Activated naive CD8-positive, alpha-beta T cell treated with anti-CD3 and anti-CD28 coated beads, Interleukin-2, amount 10 ng/mL, durations not matched to agents 7 days and 5 days (primary cell): ENCODE measurements at places on chromosomes 2 and 18.

DNA sequence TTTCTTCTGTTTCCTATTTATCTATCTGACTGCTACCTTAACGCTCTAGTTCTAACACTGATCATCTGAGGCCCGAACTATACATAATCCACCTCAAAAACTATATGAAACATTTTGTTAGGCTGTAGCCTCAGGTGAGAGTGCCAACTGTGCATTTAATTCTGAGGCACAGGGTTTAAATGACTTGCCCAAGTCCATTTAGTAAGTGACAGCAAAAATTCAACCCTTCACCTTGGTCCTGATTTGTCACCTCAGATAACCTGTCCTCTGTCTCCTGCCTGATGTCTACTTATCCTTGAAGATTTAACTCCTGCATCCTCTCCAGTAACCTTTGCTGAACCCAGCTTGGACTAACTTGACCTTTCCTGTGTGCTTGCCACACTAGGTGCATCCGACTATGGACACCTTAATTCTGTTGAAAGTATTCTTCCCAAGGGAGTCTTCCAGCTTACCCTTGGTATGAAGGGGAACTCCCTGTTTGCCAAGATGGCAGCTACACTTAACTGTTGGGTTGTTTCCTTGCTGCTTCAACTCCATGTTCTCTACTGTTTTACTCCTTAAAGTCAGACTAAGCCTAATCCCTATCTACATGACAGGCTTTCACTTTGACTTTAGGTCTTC is 23.5 kb downstream of the CD302 start:
- no peak for DNase-seq

- DNase-seq = no peak
Observed at GRCh38 chr2:176455816-176456291, 186.6 kb downstream of the MTX2 start.

DNA sequence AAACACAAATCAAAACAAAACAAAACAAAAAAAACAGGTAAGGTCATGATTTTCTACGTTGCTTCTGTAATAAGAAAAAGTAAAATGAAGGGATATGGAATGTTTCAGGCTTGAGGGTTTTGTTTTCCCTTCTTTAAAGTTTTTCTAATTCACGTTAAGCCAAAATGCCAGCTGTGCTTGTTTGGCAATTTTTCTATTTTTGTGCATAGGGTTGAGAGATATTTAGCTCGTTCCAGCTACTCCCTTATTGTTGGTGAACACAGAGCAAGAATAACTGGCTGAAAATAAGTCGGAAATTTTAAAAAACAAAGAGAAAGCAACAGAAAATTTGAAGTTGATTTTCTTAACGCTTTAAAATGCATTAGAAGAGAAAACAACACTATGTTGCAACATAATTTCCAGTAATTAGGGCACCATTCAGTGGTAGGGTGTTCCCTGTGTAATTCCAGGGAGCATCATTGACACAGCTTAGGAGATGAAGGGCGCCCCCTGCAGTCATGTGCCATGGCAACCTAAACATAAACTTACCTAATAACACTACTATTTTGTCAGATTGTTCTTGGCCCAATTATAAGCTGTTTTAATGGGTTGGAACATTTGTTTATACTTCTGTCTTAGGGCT is 99.5 kb downstream of the DTNA start:
- DNase-seq = no peak

DNA sequence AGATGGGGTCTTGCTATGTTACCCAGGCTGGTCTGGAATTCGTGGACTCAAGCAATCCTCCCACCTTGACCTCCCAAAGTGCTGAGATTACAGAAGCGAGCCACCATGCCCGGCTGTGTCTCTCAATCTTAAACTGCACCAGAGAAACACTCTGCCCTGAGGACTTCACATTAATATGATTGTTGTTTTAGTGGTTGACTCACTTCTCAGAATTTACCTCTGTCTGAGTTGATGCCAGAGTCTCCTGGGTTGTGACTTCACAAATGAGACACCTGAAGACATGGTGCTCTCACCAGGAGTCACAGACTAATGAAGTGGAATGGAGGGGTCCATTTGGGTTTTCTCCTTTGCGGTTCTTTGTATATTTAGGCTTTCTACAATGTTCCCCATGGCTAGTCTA is 61.0 kb upstream of the TGIF1 start:
- DNase-seq = no peak

- no peak for DNase-seq
Observed at GRCh38 chr2:133658020-133658903, 90.0 kb upstream of the NCKAP5 start.

DNA sequence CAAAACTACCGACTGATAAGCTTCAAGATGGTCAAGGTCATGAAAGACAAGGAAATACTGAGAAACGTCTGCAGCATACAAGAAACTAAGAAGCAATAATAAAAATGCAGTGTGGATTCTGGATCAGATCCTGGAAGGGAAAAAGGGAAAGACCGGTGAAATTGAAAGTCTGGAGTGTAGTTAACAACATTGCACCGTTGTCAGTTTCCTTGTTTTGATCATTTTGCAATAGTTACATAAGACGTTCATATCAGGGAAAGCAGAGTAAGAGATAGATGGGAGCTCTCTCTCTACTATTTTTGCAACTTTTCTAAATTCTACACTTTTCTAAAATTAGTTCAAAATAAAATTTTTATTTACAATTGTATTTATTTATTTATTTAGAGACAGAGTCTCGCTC is 15.0 kb upstream of the ZNF407 start:
- DNase-seq = no peak

DNA sequence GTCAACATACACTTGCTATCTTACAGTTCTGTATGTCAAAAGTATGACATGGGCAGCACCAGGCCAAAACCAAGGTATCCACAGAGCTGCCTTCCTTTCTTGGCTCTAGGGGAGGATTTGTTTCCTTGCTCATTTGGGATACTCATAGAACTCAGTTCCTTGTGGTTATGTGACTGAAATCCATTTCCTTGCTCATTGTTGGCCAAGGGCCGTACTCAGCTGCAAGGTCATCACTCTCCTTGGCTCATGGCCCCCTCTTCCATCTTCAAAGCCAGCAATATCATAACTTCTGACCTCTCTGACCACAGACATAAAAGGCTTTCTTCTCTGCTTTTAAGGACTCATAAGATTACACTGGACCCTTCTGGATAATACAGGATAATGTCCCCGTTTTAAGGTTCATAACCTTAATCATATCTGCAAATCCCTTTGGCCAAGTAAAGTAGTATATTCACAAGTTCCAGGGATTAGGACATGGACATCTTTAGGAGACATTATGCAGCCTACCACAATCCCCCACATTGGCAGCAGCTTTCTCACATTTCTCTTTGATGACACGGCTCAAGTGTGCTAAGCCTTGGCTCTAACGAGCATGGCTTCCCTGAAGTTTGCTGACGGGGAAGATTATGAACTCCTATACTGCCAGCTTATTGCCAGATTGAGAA is 20.9 kb downstream of the TMEM237 start:
- DNase-seq = no peak

- DNase-seq = no peak
Observed at GRCh38 chr18:45044787-45045186, 364.1 kb downstream of the SETBP1 start.

- no peak for DNase-seq
Observed at GRCh38 chr2:230944123-230944653, 19.1 kb upstream of the GPR55 start.

- no peak for DNase-seq
Observed at GRCh38 chr2:112004253-112004645, 50.8 kb upstream of the TMEM87B start.

- DNase-seq = no peak
Observed at GRCh38 chr18:75418293-75419005, 9.1 kb downstream of the SMIM21 start.

GRCh38 chr2:152186262-152186661 is 10.7 kb upstream of the STAM2 start:
- DNase-seq = no peak

- no peak for DNase-seq
Observed at GRCh38 chr2:144241801-144242200, 278.1 kb downstream of the ZEB2 start.

DNA sequence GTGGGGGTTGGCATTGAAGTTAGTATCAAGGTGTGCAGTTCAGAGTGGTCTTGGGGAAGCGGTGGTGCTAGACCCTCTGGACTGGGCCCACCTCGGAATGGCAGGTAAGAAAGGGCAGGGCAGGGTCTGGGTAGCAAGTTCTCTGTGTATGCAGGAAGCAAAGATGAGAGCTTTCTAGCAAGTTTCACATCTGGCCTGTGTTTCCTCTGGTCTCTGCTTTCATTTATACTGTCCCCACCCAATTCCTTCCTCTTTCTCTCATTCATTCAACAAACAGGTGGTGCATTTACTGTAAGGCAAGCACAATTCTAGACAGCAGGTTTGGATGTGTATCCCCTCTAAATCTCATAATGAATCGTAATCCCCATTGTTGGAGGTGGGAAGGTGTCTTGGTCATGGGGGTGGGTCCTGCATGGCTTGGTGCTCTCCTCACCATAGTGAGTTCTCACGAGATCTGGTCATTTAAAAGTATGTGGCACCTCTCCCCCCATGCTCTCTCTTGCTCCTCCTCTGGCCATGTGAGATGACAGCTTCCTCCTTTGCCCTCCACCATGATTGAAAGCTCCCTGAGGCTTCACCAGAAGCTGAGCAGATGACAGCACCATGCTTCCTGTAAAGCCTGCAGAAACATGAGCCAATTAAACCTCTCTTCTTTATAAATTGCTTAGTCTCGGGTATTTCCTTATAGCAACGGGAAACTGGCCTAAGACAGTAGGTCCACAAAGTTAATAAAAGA is 51.8 kb downstream of the PKDCC start:
- no peak for DNase-seq

DNA sequence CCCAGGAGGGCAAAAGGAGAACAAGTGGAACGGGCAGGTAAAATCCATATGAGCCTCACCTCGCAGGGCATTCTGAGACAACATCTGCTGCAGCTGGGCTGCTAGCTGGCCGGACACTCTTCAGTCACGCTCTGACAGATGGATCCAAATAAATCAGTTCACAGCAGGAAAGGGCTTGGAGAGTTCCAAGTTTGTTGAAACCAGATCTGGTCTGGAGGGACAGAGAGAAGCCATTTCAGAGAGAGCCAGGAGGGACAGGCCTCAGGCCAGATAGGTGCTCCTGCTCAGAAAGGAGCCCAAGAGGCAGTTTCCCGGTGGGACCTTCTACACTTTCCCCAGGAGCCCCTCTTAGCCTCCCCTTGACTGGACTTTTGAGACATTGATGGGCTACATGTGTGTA is 28.2 kb upstream of the TNP1 start:
- no peak for DNase-seq

GRCh38 chr2:207801259-207801658 is 31.6 kb upstream of the FZD5 start:
- DNase-seq = no peak

DNA sequence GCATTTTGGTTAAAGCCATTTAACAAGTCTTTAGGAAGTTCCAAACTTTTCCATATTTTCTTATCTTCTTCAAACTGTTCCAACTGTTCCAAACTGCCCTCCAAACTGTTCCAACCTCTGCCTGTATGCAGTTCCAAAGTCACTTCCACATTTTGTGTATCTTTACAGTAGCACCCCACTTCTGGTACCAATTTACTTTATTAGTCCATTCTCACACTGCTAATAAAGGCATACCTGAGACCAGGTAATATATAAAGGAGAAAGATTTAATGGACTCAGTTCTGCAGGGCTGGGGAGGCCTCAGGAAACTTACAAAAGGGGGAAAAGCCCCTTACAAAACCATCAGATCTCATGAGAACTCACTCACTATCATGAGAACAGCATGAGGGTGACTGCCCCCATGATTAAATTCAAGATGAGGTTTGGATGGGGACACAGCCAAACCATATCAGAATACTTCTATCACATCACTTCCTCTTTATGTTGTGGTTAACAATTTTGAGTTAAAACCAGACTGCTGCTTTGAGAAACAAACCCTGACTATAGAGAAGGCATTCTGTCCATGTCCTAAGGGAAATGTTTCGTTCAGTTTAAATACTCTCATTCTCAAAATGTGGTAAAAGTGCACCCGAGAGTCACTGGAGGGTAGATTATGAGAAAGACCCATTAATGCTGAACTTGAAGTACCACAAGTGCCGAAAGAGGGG is 11.0 kb downstream of the IL18R1 start:
- DNase-seq = no peak

GRCh38 chr2:202290970-202291369 is 25.4 kb downstream of the NOP58 start:
- DNase-seq = no peak

GRCh38 chr2:7180638-7181370 is 263.6 kb downstream of the RNF144A start:
- DNase-seq = no peak
